ENCODE measurements at places on chromosomes 7 and 10.

- no peak for DNase-seq
Measured at GRCh38 chr10:71909399-71910083, 54.7 kb upstream of the CHST3 start.

DNA sequence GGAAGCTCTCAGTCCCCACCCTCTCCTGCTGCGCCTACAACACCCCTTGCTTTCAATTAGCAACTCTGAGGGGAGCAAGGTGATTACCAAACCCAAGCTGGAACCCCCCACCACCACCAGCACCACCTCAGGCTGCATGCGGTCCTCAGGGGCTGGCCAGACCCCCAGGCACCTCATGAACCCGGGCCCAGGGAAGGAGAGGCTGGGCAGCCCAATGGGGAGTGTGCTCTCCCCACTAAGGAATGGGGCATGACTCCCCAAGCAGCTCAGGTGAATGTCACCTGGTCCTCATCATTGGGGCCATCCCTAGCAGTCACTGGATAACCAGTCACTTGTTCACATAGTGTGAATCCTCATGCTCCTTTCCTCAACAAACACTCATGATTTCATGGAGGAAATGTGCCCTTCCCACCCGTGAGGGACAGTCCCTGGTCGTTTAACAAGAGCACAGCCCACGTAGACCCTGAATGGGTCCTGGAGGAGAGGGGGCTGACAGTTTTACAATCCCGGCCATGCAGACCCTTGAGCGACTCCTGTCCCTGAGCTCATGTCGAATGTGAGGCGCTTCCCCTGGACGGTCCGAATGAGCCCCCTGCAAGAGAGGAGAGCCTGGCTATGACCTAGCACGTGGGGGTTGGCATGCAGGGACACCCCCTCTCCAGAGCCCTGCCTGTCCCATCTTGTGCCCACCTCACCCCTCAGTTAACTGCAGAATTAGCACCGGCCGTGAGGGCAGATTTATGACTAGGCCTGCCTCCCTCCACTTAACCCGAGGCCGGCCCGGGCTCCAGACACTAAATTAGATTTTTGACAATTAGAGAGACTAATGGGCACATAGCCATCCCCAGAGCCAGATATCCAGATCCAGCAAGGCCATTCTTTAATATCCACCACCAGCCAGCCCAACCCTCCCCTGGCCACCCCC lies 29.1 kb downstream of the POLL start:
- no peak for DNase-seq

DNA sequence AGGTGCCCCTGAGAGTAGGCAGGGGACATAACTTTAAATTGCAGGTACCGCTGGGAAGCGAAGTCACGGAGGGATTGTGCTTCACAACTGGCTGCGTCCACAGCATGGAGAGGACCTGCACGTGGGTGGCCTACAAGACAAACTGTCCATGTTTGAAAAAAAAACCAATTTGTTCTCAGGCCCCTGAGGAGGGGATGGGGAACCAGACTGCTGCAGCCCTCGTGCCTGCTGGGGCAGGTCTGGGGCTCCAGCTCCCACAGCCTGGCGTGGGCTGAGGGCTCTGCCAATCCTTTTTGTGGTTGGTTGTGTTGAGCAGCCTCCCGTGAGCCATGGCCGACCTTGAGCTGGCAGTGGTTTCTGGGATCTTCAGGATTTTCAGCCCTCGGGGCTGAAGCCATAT lies 9.7 kb downstream of the SFRP5 start:
- DNase-seq = no peak

DNA sequence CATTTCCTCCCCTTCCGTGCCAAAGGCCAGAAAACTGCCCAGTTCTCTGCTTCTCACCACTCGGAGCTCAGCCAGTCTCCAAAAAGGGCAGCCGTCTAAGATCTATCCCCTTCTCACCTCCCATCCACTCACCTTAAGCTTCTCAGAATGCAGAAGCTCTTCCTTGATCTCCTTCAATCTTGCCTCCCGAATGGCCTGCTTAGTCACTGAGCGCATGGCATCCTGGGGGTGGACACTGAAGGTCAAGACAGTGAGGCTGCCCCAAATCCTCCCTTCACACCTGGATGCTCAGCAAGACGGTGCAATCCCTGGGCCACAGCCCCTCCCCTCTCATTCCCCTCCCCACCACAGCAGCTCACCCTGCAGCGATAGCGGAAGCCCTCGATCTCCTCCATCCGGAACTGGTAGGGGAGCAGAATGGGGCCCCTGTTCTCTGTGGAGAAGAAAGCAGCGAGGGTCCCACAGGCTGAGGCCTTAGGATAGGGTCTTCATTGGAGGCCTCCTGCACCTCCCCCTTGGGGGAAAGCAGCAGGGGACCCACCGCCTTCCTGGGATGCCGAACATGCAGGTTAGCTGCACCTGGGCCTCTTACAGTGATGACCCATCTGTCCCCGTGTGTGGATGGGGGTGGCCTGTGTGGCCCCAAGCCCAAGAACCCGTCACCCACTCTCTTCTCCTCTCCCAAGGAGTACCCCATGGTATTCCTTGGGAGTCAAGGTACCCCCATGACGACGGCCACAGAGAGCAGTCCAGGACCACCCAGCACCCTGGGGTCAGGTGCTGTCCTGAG lies 4.7 kb downstream of the DDX56 start:
- no peak for DNase-seq

GRCh38 chr7:47241112-47242065 lies 340.5 kb downstream of the TNS3 start:
- no peak for DNase-seq

DNA sequence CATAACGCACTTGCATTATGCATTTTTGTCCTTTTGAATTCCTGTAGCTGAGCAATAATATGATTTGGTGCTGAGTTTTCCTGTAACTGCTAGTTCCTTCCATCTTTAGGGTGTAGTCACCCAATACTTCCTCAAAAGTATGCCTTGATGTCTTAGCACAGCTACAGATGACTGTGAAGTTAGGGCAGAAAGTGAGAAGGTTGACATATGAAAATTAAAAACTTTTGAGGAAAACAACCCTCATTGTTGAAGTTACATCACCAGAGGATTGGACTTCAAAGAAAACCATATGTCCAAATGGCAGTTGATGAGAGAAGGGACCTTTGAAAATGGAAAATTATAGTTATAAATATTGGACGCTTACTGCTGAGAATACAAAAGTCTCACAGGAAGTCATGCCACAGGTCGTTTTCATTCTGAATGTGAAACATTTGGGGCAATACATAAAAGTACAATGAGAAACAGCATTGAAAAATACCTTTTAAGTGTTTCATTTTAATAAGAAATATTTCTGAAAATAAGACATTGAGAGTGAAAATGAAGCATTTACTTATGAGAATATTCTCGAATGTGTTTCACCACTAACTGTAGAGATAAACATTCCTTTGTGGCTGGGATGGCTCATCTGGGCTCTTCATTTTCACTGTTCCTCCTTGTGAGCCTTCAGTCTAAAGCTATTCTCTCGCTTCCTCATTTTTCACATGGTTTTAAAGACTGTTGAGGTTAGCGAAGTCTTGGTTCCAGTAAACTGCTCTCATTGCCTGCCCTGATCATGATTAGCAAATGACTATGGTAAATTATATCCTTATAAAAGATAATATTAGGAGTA lies 61.4 kb upstream of the NME8 start:
- DNase-seq = no peak

DNA sequence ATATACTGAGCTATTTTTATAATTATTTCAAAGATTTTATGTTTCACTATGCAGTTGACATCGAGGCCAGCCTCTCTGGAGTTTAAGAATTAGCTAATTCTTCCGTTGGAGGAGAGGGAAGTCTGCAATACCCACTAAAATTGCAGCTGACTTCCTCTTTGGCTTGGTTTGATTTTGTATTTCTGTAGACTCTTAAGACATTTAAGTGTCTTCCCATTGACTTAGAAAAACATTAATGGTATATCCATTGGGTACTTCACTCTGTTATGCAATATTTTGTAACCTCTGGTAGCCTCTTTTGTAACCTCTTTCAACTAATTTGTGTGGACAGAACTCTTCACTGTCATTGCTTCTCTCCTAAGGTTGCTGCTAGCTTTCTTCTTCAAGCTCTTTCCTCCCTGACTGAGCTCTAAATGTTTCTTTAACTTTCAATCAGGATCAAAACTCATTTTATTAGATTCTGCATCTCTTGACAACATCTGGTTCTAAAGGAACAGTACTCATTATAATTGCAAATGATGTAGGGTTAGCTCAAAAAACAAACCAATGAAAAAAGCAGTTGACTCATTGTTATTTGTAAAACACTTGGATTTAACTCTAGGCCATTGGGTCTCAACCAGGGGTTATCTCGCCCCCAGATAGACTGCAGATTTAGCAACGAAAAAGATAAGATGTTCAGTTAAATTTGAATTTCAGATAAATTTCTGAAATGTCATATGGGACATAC lies 1.7 kb upstream of the ANKRD22 start:
- no peak for DNase-seq

- no peak for DNase-seq
Measured at GRCh38 chr7:121373177-121373576, 22.9 kb downstream of the FAM3C start.

DNA sequence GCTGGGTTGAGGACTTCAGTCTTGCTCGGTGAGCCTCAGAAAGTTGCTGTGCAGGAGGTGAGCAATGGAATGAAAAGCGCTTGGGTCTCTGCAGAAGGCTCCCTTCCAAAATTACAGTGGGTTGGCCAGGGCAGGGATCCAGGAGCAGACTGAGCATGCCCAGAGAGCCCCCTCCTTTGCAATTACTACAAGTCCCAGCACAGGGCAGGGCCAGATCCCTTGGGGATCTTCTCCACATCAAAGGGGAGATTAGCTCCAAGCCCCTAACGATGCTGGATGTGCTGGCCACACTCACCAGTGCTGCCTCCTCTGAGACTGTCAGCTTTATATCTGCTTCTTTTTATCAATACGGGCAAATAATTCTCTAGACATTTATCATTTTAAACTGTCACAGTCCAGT lies 337.5 kb downstream of the RPS24 start:
- no peak for DNase-seq

- DNase-seq = no peak
Measured at GRCh38 chr10:110500515-110500905, 2.8 kb downstream of the DUSP5 start.

DNA sequence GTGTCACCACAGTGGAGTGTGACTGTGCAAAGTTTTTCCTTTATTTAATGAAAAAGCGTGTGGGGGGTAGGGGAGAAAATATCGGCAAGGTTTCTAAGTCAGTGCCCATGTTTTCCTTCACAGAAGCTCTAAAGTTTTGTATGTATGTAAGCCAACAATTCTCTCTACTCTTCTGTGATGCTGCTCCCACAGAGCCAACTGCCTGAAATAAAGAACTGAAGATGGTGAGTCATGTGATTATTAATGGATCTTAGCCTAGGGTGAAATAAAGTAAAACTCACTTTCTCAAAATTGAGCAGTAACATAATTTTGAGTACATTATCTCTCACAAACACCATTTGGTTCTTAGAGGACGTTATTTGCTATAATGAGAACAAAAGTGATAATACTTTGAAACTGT lies 143.7 kb downstream of the ELMO1 start:
- no peak for DNase-seq

DNA sequence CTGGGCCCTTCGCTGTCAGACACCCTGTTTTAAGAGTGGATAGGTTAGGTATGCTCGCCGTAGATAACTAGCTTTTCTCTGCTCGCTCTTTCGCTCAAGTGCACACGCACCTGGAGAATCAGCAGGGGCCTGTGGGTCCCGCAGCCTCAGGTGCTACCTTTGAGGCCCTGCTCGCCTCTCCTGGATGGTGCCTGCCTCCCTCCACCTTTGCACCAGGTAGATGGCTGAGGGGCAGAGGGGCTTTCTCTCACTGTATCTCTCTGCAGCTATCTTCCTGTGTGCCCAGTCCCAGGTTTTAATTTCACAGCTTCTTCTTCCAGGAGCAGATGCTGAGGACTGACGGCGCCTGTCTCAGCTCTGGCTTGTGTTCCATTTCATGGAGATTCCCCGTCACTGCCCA lies 227.9 kb downstream of the TCF7L2 start:
- no peak for DNase-seq

DNA sequence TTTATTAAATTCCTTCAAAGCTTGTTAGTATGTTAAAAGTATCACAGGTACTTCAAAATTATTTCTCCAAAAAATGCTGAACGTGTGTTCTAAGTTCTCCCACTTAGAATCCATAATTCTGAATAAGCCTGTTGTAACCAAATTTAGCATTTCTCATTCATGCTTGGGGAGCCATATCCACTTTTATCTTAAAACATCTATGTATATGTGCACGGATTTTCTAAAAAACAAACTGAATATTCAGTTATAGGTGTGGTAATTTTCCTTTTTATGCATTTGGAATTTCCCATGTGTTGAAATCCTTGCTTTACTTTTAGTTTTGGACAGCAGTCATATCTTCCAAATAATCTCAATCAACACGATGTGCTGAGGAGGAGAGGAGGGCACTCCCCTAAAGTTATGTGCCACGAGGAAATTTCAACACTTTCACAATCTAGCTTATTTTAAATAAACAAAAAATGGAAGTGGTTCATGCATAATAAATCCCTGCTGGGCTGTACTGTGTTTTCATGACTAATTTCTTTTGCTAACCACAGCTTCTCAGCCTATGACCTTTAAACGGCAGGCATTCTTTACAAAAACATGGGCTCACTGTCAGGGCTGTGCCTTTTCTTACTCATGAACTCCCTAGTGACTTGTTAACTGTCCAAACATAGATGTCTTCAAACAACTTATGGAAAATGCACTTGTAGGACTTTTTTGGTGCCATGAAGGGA lies 380.3 kb upstream of the SEMA3C start:
- DNase-seq = no peak

- DNase-seq = no peak
Measured at GRCh38 chr7:21142081-21142480, 285.8 kb upstream of the SP4 start.

DNA sequence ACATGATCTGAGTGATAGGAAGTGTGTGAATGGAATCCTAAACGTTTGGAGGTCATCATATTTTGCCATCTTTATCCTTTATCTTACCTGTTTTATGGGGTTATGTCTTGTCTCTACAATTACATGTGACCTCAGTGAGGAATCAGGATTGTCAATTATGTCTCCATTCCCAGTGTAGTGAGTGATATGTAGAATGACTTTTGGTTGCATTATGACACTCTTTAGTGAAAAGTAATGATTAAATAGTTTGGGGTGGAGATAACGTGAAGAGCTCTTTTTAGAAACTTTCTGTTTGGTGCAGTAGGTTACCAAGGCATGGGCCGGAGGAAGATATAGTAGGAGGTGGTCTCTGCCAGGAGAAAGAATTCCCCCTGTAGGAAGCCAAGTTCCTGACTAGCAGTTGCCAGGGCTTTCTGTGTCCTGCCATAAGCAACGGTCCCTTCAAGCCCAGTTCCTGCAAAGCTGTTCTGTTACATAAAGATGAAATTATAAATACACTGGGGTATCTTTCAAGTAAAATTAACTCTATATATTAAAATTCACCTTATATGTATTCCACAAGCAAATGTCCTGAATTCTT lies 228.2 kb downstream of the NSUN6 start:
- DNase-seq = no peak

Measured in DMS79 treated with DMSO at 0.1 percent for 48 hours (cell line).